Stomach (tissue), 19 donors: ENCODE measurements at places on chromosomes 5 and 9. TPM values are rescaled to one million over a fixed set of nuclear protein-coding genes. Genes with fewer than 3 reads are reported as not detected.
A peak's percentile ranks its signal among the peaks of the same experiment; 100 is the strongest.

The KCNV2 gene
- total RNA-seq = not detected

The TRAF1 gene
- total RNA-seq = 5.5 TPM

The SLC1A3 gene
- 3.5 TPM for total RNA-seq

The PRRX2 gene
- total RNA-seq = 0.87 TPM

The XPA gene
- total RNA-seq = 25.7 TPM

The SLC24A2 gene
- total RNA-seq = not detected

The POLR1E gene
- total RNA-seq = 14.9 TPM

The SHB gene
- total RNA-seq = 14.8 TPM

The NR5A1 gene
- not detected for total RNA-seq

The C9 gene
- total RNA-seq = not detected

The GOLM1 gene
- total RNA-seq = 160 TPM

The PTGDS gene
- total RNA-seq = 30.4 TPM

GRCh38 chr5:132414634-132415378 lies 45.3 kb downstream of the SLC22A5 start:
- no peak overlapping the region for H3K4me3 ChIP-seq
- H3K36me3 ChIP-seq = peaks cover 5% of the 10 kb centered on the region
- peaks cover 47% of the 10 kb centered on the region for H3K4me1 ChIP-seq
- no peak for DNase-seq

- H3K36me3 ChIP-seq = no peaks in the 10 kb centered on the region
- no peak for DNase-seq
- H3K4me3 ChIP-seq = no peak overlapping the region
- no peak overlapping the region for H3K27ac ChIP-seq
These were observed 32.8 kb upstream of the PITX1 start for GRCh38 chr5:135066781-135067180.

DNA sequence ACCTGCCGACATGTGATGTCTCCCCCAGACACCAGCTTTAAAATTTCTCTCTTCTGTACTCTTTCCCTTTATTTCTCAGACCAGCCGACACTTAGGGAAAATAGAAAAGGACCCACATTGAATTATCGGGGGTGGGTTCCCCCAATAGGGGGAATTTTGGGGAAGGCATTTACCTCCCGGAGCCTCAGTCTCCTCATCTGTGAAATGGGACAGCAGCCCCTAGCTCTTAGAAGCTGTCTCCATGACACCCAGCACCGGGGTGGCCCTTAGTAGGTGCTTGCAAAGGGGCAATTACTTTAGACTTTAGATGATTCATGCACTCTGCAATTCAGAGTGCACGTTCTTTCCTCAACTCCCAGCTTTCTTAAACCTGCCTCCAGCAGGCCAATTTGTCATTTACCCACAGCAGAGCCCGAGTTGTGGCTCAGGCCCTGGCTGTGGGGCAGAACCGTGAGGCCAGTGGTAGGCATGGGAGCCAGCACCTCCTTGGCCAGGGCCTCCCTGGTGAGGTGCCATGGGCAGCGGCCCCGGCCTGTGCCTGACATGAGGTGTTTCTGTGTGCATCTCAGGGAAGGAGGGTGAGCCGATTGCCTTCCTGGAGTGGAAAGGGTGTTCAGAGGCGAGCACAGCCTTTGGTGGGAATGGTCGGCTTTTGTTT lies 51.7 kb downstream of the SH3PXD2B start:
- no peaks in the 10 kb centered on the region for H3K27me3 ChIP-seq
- DNase-seq = no peak
- no peak overlapping the region for H3K27ac ChIP-seq
- H3K4me1 ChIP-seq = peaks cover 10% of the 10 kb centered on the region

GRCh38 chr9:73269430-73270101 lies 117.9 kb downstream of the ANXA1 start:
- H3K36me3 ChIP-seq = no peaks in the 10 kb centered on the region
- no peaks in the 10 kb centered on the region for H3K27me3 ChIP-seq
- H3K4me1 ChIP-seq = no peaks in the 10 kb centered on the region
- DNase-seq = peak; percentile 30
- H3K27ac ChIP-seq = no peak overlapping the region
- no peak overlapping the region for H3K4me3 ChIP-seq

DNA sequence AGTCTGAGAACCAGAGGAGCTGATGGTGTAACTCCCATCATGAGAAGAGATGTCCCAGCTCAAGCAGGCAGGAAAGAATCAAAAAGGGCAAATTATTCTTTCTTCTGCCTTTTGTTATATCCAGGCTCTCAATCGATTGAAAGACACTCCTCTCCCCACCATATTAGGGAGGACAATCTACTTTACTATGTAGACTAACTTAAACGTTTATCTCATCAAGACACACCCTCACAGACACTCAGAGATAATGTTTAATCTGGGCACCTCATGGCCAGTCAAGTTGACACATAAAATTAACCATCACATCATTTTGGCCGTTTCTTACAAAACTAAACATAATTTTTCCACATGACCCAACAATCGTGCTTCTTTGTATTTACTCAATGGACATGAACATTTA lies 534.3 kb upstream of the RORB start:
- DNase-seq = no peak
- H3K4me1 ChIP-seq = no peaks in the 10 kb centered on the region
- H3K36me3 ChIP-seq = no peaks in the 10 kb centered on the region
- no peak overlapping the region for H3K27ac ChIP-seq
- no peaks in the 10 kb centered on the region for H3K27me3 ChIP-seq

GRCh38 chr9:101705135-101705661 lies 33.2 kb downstream of the GRIN3A start:
- H3K27ac ChIP-seq = no peak overlapping the region
- H3K4me3 ChIP-seq = no peak overlapping the region
- DNase-seq = no peak
- no peaks in the 10 kb centered on the region for H3K36me3 ChIP-seq

DNA sequence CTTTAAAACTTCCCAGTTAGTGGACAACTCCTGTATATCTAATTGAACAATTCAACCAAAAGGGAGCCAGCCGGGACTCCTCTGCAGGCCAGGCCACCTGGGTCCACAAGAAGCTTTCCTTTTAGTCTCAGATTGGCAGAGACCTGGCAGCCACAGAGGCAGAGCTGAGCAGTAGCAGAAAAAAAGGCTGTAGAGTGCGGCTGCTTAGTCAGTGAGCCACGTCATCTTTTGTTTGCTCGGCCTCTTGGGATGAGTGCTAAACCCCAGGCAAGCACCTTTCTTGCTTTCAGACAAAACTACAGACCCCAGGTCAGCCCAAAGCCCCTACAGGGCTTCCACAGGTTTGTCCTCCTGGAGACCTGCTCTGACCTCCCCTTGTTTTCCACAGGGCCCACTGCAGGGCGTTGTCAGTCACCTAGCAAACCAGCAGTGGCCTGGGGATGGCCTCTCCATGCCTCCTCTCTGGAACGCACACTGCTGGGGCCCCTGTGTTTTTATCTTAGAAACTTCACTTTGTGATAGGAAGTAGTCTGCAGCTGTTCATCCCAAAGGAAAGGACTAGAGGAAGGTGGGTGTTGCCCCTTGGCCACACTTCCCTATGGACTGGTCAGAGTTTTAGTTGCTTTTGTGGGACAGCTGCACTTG lies 49.9 kb downstream of the SHB start:
- peaks cover 84% of the 10 kb centered on the region for H3K4me1 ChIP-seq
- DNase-seq = peak; percentile 84
- peak overlapping the region; percentile 80 for H3K27ac ChIP-seq
- peaks cover 12% of the 10 kb centered on the region for H3K36me3 ChIP-seq
- H3K27me3 ChIP-seq = no peaks in the 10 kb centered on the region

GRCh38 chr5:93078082-93079038 lies 502.7 kb downstream of the NR2F1-AS1 start:
- H3K36me3 ChIP-seq = no peaks in the 10 kb centered on the region
- DNase-seq = peak; percentile 25
- H3K27ac ChIP-seq = no peak overlapping the region
- no peaks in the 10 kb centered on the region for H3K27me3 ChIP-seq
- peaks cover 15% of the 10 kb centered on the region for H3K4me1 ChIP-seq

DNA sequence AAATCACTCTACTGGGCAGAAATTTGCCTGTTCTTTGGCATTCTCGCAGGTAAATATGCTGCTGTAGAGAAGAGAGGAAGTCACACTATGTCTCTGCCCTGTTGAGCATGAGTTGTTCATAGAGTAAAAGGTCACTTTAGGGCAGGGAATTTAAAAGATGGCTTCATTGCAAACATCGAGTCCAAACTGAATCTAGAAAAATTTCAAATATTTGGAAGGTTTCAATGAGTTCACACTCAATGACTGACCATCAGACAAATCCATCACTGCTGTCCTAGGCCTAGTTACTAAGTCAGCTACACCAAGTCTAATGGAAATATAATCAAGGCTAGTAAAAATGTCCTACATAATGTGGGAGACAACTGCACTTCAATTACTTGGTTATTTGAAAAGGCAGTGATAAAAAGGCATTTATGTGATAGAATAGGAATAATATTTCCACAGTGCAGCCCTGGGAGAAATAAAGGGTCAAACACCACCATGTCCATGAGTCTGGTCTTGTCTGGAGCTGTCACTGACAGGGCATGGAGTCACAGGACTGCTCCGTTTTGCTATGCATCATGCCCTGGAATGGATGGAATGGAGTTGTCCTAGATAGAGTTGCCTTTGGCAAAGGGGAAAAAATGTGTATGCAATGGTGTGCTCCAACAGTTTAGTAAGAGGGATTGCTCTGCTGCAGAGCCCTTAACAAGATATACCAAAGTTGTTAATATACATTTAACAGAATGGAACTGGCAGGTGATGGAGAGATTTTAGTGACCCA lies 218.5 kb upstream of the DAPK1 start:
- H3K4me1 ChIP-seq = no peaks in the 10 kb centered on the region
- H3K36me3 ChIP-seq = no peaks in the 10 kb centered on the region
- H3K4me3 ChIP-seq = no peak overlapping the region
- no peak for DNase-seq

DNA sequence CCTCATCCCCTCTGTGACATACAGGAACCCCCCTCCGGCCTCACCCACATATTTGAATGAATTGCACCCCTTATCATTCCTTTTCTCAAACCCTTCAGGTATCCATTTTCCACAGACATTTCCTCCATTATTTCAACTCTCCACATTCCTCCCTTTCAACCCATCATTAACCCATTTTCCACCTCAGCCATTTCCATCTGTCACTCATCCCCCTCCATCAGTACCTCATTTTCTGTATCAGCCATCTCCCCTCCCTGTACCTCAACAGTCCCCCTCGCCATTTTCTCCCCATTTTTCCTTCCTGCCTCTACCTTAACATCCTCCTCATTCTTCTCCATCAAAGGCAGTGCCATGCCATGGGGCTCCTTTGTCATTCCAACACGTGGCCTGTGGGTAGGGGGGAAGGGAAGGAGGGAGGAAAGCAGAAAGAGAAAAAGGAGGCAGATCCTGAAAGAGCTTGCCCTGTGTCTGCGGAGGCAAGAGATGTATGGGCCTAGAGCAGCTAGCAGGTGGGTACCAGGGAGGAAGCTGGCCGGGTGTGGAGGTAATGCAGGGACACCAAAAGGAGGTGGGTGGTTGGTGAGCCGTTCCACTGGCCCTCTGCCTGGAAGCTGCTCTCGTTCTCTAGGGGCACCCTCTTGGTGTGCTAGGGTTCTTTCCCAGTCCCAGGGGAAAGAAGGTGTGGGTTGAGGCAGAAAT lies 1.5 kb downstream of the DNAJB5 start:
- H3K27ac ChIP-seq = no peak overlapping the region
- peak; percentile 20 for DNase-seq
- peaks cover 57% of the 10 kb centered on the region for H3K4me1 ChIP-seq
- no peak overlapping the region for H3K4me3 ChIP-seq
- peaks cover 1% of the 10 kb centered on the region for H3K36me3 ChIP-seq
- H3K27me3 ChIP-seq = no peaks in the 10 kb centered on the region

DNA sequence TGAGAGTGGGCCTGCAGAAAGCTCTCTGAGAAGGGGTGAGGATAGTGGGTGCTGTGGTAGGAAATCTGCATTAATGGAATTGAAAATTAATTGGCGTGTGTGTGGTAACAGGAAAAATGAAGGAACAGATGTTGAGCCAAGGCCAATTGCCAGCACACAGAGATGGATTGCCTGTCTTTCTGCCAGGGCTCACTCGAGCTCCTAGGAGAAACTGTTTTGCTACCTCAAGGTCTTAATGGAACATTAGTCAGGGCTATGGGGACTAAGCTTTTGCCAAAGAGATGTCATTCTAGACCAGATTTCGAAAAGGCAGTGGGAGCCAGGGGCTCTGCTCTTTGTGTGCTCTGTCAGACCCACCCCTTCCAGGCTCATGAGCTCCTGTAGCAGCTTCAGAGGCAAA lies 124.0 kb upstream of the EFNA5 start:
- DNase-seq = no peak
- no peaks in the 10 kb centered on the region for H3K4me1 ChIP-seq

DNA sequence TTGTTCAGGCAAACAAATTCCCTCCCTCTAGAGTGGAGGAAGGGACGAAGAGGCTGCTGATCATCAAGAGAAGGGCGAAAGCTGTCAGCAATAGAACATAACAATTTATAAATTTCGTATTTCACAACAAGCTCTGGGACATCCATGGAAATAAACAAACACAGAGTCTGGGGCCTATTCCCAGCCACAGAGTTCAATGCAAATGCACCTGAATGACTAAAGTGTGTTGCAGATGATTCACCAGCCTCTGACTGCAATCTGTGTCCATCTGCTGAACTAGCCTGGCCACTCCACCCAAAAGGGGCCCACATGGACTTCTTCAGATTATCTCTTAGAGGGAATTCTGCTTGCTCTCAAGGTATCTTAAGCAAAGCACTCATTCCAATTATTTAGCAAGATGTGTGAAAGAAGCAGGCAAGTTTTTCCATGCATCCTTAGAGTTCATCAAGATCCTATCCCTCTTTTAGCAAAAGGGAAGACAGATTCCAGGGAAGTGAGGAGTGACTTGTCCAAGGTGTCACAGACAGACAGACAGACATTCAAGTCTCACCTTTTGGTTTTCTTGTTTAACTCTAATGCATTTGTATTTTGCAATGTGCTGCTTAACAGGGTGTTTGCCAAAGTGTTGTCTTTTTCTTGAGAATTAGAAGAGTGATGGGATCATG lies 307.8 kb upstream of the PAPPA start:
- DNase-seq = no peak
- H3K4me1 ChIP-seq = no peaks in the 10 kb centered on the region
- no peak overlapping the region for H3K27ac ChIP-seq
- no peak overlapping the region for H3K4me3 ChIP-seq
- no peaks in the 10 kb centered on the region for H3K27me3 ChIP-seq

DNA sequence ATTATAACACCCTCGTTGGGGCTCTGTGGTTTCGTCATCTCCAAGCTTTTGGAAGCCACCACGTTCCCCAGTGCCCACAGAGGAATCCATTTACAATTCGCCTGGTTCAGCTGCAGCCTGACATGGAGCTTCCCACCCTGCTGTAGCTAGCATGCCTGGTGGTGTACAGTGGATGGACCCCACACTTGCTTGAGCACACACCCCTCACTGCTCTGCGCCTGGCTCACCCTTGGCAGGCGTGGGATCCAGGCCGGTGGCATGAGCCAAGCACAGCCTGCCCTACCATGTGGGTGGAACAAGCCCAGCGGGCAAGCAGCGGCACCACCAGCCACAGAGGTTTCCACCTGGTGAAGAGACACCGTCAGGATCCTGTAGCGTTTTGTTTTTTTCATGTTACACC lies 1045.7 kb upstream of the CDH9 start:
- DNase-seq = no peak
- no peaks in the 10 kb centered on the region for H3K4me1 ChIP-seq
- H3K4me3 ChIP-seq = no peak overlapping the region
- H3K36me3 ChIP-seq = no peaks in the 10 kb centered on the region
